ENCODE measurements at places on chromosomes 16 and 17.

DNA sequence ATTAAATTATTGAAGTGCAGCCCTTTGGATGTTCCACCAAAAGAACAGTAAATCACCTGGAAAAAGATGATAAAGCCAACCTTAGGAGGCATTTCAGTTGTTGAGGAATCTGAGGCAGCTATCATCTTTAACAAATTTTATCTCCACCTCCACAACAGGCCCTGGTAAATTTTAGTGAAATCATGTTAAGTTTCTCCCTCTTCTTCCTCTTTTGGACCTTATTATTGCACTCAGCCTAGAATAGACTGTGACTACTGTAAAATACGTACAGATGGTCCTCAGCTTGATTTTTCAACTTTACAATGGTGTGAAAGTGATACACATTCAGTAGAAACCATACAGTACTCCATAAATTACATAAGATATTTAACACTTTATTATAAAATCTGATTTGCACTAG lies 90.3 kb downstream of the USP32 start:
- DNase-seq, result no peak

- DNase-seq, result no peak
Measured at GRCh38 chr16:86661706-86662105, 83.4 kb downstream of the FOXL1 start.

DNA sequence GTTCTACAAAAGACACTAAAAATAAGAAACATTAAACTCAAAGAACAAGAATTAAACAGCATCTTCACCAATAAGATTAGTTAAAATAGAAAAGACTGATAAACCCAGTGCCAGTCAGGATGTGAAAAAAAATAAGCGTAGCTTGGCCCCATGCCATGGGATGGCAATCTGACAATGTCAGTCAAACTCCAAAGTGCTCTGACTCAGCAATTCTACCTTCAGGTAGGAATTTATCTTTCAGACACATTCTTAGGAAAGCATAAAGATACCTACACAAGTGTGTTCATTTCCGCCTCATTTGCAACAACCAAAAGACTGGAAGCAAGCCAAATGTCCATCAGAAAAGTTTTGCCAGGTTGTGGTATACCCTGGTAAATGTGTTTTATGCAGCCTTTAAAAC lies 9.1 kb upstream of the MPO start:
- DNase-seq, result no peak

DNA sequence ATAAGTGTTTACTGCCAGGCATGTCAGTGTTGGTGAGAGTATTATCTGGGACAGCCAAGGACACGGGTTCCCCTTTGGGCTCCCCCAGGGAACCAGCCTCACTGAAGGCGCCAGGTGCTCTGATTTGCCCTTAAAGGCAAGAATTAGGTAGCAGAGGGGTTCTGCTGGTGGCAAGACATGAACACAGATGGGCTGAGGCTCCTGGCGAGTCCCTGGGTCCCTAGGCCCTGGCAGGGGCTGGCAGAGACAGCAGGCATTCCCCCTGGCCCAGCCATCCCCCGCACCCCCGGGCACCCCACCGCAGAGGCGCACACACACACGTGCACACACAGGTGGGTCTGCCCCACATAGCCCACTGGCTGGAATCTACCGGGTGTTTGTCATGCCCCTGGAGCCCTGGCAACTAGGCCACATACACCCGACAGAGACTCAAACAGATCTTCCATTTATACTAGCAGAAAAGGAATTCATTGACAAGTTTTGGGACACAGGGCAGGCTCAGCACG lies 153.3 kb downstream of the C16orf78 start:
- DNase-seq, result no peak

GRCh38 chr16:54594601-54595391 lies 308.2 kb upstream of the IRX3 start:
- DNase-seq, result no peak

DNA sequence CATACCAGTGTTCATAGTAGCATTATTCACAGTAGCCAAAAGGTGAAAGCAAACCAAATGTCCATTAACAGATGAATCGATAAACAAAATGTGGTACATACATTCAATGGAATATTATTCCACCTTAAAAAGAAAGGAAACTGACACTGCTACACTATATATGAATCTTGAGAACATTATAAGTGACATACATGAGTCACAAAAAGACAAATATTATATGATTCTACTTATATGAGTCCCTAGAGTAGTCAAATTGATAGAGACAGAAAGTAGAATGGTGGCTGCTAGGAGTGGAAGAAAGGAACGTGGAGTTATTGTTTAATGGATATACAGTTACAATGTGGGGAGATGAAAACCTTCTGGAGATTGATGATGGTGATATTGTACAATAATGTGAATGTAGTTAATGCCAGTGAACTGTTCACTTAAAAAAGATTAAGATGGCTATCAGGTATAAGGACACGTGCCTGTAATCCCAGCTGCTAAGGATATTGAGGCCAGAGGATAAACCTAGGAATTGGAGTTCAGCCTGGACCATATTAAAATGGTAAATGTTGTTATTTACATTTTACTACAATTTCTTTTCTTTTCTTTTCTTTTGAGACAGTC lies 20.2 kb upstream of the TRIM37 start:
- DNase-seq, result no peak

DNA sequence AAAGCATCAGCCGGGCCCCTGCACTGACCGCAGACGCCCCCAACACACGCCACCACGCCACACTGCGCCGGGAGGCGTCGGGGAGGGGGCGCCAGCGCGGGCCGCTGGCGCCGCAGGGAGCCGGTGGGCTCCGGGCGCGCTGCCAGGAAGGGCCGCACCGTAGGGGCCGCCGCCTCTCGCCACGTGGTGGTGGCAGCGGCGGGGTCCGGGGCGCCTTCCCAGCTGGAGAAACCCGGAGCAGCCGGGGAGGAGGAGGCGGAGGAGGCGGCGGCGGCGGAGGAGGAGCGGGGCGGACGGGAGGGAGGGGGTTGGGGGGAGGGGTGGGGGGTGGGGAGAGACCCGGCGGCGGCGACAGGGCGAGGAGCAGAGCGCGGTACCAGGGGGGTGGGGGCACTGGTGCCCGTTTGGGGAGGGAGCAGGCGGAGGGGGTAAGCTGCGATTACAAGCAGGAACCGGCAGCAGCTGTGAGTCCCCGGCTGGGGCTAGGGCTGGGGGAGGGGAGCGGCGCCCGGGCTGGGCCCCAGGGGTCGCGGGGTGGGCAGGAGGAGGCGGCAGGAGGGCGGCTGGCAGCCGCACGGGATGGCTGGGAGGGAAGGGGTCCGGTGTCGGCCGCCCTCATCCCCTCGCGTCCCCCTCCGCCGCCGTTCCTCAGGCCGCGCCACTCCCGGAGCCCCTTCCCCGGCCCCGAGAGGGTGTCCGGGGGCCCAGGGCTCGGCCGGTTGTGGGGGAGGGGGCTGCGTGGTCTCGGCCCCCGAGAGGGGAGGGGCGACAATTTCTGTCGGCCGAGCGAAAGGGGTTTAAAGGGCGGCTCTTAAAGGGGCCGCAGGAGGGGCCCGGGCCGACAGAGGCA lies at the start of gene TBKBP1:
Gene TBKBP1, plus strand, starts transcription at position 431 of the 850 bp plus-strand sequence. CDS start 1,952 bp downstream, outside the sequence.
- no peak for DNase-seq

GRCh38 chr17:1580979-1581676 lies 18.5 kb upstream of the PITPNA start:
- no peak for DNase-seq

DNA sequence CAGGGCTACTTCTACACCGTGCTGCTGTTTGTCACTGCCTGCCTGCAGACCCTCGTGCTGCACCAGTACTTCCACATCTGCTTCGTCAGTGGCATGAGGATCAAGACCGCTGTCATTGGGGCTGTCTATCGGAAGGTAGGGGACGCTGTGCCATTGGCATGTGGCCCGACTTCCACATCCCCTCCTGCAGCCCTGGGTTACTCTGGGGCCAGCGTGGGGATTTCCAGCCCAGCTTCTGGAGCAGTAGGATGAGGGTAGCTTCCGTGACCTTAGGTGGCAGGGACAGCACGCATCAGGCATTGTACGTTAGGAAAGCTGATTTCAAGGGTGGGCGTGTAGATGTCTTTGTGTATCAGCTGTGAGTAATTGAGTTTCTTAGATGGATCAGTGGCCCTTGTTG lies 96.5 kb downstream of the ABCC1 start:
- DNase-seq, result no peak

DNA sequence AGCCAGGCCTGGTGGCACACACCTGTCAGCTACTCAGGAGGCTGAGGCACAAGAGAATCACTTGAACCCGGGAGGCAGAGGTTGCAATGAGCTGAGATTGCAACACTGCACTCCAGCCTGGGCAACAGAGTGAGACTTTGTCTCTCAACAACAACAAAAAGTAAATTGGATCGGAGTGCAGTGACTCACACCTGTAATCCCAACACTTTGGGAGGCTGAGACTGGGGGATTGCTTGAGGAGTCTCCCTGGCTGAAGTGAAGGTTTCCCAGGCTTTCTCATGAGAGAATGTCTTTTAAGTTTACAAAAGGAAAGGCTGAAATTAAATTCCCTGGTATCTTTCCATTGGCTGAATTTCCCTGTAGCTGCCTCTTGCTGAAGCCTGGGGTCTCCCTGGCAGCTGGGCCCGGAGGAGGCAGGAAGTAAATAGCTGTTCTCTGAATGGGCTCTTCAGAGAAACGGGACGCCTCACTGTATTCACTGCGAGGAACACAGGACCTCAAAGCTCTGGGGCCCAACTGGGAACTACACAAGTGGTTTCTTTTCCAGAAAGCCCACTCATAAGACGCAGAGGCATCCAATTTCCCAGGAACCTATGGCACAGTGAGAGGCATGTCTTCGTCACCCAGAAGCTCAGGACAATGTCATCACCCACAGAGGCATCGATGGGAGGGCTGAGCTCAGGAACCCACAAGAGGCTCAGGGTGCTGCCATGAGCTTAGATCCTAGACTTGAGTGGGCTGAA lies 77.4 kb upstream of the SMURF2 start:
- no peak for DNase-seq

DNA sequence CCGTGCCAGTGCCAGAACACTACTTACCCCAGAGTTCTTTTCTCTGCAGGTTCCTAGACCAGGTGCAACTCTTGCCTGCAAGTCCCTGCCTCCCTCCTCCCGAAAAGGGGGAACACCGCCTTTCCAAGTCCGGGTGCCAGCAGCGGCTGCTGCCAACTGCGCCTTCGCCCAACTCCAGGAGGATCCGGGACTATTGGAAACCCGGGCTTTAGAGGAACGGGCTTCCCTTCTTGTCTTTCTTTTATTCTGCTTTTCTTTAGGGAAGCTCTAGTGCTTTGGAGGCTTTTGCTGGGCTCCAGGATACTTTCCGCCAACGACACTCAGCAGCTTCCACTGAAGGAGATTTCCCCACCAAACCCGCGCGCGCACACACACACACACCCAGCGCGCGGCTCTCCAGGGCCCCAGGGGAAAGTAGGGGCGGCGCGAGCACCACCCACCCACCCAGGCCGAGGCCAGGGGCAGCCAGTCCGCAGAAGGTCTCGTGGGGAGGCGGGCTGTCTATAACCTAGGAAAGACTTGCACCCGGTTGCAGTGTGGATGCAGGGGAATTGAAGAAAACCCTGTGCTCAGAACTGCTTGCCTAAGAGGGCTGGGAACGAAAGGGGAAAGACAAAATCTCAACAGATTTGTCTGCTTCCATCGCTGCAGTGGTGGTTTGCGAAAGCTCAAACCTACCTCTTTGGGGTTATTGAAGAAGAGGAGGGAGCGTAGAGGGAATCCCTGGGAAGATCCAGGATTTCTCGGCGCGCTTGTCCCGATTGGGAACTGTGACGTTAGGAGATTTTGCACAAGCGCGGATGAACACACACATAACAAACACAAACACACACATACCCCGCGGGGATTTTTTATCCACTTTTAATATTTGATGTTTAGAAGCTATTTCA lies 977 bp upstream of the CA10 start:
- DNase-seq, result no peak

Data from GM18507 (cell line).